Stimulated activated CD4-positive, alpha-beta T cell treated with anti-CD3 and anti-CD28 coated beads, Interleukin-12 subunit alpha, Interleukin-12 subunit beta, amount 100 ng/mL, for 4 hours (primary cell): ENCODE measurements at places on chromosomes 13 and 19.
A peak's percentile ranks its signal among the peaks of the same experiment; 100 is the strongest.

DNA sequence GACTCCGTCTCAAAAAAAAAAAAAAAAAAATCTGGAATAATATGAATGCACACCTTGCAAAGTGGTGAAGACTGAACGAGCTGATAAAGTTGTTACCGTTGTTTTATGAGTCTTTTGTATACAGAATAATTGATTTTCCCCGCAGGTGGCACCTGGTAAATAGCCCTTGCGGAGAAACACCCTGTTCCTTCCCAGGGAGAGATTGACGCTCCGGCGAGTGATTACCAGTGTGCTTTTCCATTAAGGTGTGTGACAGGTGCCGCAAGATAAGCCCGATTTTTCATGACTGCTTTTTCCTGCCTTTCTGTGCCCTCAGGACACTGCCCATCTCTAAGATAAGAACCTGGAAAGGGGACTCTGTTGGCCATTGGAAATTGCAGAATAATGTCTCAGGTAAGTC lies 943 bp downstream of the ZNF302 start:
- DNase-seq: no peak

- no peak for DNase-seq
Measured at GRCh38 chr13:31073859-31074718, 87.6 kb downstream of the HSPH1 start.

- DNase-seq: no peak
Measured at GRCh38 chr19:52155596-52156359, 15.6 kb downstream of the ZNF836 start.

GRCh38 chr13:35780613-35781012 lies 304.1 kb upstream of the MAB21L1 start:
- no peak for DNase-seq

- DNase-seq: no peak
Measured at GRCh38 chr13:43880926-43881325, 1.2 kb downstream of the LACC1 start.

- DNase-seq: no peak
Measured at GRCh38 chr19:46133101-46133627, 8.7 kb upstream of the IGFL3 start.

DNA sequence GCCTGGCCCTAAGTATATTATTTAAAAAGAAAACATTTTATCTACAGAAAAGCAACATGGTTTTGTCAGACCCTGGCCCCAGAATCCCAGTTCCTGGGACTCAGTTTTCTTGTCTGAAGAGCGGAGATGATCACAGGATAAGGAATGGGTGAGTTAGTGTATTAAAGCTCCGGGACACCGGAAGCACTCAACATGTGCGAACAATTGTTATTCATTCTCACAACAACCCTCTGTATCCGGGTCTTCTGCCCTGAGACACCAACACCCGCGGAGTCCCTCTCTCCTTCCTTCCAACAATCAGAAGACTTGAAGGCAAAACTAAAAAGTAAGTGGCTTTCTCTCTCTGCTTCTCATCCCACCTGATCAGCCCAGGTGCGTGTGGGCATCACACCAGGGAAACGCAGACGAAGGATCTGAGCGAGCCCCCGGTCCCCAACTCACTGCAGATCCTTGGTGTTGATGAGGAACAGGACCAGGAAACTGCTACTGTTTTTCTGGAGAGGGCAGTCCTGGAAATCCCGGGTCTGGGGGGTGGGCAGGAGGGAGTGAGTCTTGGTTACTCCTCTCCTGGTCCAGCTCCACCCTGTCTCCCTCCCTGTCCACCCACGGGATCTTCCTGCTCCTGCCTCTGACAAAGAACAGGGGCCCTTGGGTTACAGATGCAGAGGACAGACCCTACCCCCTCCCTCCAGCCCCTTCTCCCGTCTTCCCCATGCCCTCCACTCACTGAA lies 2.0 kb downstream of the GPR108 start:
- no peak for DNase-seq

GRCh38 chr13:42973581-42973980 lies 18.5 kb downstream of the EPSTI1 start:
- DNase-seq: no peak

- no peak for DNase-seq
Measured at GRCh38 chr19:17289489-17289888, 7.8 kb downstream of the ANKLE1 start.

GRCh38 chr13:24148414-24149235 lies 11.9 kb upstream of the SPATA13 start:
- DNase-seq: no peak

GRCh38 chr13:19672990-19673389 lies 39.5 kb downstream of the MPHOSPH8 start:
- DNase-seq: no peak

GRCh38 chr13:50936679-50937078 lies 27.1 kb downstream of the RNASEH2B start:
- no peak for DNase-seq

GRCh38 chr13:44952671-44953070 lies 36.6 kb downstream of the NUFIP1 start:
- DNase-seq: no peak

GRCh38 chr19:38669552-38669951 lies 22.1 kb downstream of the ACTN4 start:
- DNase-seq: no peak

DNA sequence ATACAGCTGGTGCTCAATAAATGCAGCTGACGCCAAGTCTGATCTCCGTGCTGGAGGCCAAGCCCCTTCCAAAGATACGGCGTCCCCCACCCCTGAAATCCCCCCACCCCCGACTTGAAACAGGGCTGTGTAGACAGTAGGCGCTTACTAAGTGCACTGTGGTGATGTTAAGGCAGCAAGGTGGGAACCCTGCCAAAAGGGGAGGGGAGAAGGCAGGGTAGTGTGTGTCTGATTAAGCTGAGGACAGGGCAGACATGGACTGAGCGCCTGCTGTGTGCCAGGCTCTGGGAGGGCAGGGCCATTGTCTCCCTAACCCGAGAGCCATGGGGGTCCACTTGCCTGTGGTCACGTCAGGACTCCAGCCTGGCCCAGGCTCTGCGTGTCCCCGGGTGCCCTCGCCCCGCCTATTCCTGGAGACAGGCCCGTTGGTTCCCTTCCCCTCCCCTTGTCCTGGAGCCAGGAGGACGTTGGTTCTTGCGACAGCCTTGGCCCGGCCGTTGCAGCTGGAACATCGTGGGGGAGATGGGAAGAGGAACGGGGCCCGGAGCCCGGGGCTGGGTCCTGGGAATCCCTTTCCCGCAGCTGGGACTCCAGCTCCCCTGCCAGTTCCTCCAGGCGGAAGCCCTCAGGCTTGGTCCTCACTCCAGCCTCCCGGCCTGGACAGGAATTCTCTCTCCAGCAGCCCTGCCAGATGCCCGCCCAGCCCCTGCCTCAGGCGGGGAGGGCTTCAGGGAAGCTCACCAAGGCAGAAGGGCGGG lies 1.7 kb upstream of the ELANE start:
- no peak for DNase-seq

- DNase-seq: no peak
Measured at GRCh38 chr19:13398182-13398581, 108.1 kb downstream of the CACNA1A start.

- DNase-seq: no peak
Measured at GRCh38 chr19:15025217-15025616, 24.1 kb upstream of the CASP14 start.

GRCh38 chr19:9847087-9847671 lies 12.1 kb downstream of the PIN1 start:
- peak; percentile 46 for DNase-seq

DNA sequence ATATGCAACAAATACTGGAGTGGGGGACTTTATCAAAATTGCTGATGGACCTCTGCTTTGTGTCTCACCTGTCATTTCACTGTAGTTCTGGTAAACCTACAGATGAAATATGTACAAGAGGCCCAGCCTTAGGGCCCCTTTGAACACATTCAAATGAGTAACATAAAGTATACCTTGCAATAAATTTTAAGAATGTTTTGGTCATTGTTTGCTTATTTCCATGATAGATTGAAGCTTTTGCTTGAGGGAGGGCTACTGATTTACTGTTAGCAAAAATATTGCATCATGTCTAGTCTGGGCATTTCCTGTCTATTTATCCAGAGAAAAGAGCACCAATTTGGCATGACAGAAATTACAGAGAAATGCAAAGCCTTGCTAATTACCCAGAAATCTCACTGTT lies 705.5 kb upstream of the PCDH9 start:
- no peak for DNase-seq

DNA sequence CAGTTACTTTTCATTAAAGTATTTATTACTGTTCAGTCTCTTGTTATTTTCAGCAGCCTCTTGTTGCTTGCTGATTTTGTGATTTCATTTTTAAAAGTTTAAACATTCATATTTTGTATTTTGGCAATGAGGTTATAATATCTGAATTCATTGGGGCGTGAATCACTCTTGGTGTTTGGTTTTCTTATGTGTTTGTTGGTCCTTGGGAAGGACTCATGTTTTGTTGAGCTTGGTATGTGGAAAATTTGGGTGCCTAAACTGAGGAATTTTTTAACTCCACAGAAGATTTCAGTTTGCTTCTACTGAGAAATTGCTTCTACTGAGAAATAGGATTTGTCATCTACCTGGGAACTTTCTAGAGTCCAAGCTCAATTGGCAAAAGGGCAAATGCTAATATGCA lies 38.2 kb downstream of the PDS5B start:
- no peak for DNase-seq
